Stimulated activated CD4-positive, alpha-beta T cell treated with anti-CD3 and anti-CD28 coated beads, TNF-alpha, amount 100 ng/mL, for 1 hour (primary cell): ENCODE measurements at places on chromosomes 1 and 21.

DNA sequence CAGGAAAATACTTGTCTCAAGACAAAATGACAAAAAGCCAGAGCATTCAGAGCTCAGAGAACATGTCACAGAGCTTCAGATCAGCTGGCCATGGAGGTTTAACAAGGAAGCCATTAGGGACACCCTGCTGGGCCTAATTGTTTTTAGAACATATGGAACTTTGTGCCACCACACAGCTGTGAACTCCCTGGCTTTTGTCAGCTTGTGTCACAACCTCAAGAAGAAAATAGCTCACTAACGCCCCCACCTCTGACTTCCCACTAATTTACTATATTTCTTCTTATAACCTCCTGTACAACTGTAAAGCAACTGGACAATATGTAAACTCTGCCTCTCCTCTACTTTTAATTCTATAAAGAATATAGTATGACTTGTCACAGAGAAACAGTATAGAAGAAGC is 21.0 kb upstream of the TDRD10 start:
- no peak for DNase-seq

GRCh38 chr1:86666368-86666767 is 38.0 kb upstream of the SH3GLB1 start:
- DNase-seq, result no peak

DNA sequence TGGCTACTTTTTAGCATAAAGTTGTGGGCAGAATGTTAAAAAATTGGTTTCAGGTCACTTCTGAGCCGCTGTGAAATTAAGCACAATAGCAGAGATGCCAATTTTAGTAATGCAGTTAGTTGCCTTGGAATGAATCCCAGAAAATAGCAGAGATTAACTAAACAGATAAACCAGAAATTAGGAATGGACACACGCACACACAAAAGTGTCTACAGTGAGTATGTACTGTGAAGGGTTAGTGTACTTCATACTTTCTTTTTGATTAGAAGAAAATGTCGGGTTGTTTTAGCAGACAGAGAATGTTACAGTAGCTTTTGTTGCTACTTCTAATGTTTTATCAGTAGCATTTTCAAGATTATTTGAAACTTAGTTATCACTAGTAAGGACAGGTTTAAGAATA is 106.7 kb downstream of the LEPR start:
- DNase-seq, result no peak

- no peak for DNase-seq
Measured at GRCh38 chr1:34346128-34346527, 169.4 kb downstream of the C1orf94 start.
